ENCODE measurements at places on chromosomes 12 and 14. TPM values are rescaled to one million over a fixed set of nuclear protein-coding genes. Genes with fewer than 3 reads are reported as not detected.

DNA sequence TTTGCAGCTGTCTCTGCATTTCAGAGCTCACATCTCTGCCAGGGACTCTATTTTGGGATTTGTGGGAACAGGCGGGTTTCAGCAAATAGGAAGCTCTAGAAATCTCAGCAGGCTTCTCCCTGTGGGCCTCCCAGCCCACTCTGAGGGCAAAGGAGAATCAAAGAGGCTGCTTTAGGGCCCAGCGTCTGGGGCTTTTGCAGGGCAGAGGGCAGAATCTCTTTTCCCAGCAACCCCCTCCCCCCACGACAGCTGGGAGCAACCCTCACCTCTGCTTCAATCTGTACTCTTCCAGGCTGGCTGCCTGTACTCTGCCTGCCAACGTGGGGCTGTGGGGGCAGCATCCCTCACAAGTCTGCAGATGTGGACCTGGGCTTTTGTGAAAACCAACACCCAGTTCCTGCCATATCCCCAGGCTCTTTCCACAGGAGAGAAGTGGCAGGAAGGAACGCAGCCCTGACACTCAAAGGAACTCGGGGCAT, 529.6 kb upstream of the TBX3 start:
- DNase-seq, result no peak

Gene CABP1
- 3.1 TPM for total RNA-seq

- DNase-seq, result no peak
These were observed 11.8 kb downstream of the SLC25A47 start for GRCh38 chr14:100334904-100335303.

DNA sequence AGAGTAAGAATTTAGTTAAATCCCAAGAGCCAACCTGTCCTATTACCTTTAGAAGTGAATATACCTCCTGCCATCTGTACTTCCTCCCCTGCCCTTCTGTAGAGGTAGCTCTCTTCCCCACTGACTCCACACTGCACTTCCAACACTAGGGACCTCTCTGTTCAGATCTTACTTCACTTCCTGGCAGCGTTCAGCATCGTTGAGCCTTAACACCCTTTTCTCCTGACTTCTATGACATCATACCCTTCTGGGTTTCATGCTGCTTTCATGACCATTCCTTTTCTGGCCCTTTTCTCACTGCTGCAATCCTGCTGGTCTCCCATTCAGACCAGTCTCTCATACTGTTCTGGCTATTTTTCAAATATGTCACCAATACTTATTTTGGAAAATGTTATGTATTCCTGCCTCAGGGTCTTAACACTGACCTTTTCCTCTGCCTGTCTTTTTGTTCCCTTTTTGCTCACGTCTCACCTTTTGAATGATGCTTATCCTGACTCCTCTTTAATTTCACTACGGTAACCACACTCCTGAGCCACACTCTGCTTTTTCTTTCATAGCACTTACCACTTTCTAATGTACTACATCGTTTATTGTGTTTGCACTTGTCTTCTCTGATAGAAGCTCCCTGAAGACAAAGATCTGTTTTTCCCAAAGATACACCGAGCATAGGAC, 67.6 kb downstream of the PLEKHA5 start:
- no peak for DNase-seq

DNA sequence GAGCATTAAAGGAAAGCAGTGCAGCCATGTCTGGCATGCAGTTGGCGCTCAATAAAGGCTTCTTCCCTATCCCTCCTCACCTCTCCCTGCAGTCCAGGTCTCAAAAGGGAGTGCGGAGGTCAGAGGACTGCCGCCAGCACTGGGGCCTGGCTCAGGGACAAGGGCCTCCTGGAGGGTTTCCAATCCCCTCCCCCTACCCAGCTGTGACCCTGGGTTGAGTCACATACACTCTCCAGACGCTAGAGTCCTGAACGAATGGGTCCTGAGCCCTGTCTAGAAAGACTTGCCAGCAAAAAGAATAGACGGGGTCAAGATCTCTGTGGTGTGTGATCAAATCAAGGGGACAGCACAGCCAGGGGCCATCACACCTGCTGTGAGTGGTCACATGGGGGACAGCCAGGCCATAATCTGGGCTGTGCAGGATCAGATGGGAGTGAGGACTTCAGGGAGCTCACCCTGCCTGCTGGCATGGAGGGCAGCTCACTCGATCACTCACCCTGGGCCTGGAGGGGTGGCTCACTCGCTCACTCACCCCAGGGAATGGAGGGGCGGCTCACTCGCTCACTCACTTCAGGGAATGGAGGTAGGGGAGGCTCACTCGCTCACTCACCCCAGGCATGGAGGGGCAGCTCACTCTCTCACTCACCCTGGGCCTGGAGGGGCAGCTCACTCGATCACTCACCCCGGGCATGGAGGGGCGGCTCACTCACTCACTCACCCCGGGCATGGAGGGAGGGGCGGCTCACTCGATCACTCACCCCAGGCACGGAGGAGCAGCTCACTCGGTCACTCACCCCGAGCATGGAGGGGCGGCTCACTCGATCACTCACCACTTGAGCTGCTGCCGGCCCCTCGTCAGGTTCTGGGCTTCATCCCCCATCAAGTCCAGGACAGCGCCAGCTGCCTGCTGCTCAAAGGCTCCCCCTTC, 12.8 kb downstream of the CFAP73 start:
- no peak for DNase-seq
